ENCODE measurements at places on chromosomes 2 and 18.

GRCh38 chr2:200077210-200077650 is 121.8 kb downstream of the MAIP1 start:
- DNase-seq = peak; percentile 73

GRCh38 chr18:11872479-11873136 is 21.4 kb downstream of the CHMP1B start:
- DNase-seq = peak; percentile 43

- DNase-seq = no peak
Measured at GRCh38 chr2:164458792-164459191, 162.5 kb downstream of the GRB14 start.

DNA sequence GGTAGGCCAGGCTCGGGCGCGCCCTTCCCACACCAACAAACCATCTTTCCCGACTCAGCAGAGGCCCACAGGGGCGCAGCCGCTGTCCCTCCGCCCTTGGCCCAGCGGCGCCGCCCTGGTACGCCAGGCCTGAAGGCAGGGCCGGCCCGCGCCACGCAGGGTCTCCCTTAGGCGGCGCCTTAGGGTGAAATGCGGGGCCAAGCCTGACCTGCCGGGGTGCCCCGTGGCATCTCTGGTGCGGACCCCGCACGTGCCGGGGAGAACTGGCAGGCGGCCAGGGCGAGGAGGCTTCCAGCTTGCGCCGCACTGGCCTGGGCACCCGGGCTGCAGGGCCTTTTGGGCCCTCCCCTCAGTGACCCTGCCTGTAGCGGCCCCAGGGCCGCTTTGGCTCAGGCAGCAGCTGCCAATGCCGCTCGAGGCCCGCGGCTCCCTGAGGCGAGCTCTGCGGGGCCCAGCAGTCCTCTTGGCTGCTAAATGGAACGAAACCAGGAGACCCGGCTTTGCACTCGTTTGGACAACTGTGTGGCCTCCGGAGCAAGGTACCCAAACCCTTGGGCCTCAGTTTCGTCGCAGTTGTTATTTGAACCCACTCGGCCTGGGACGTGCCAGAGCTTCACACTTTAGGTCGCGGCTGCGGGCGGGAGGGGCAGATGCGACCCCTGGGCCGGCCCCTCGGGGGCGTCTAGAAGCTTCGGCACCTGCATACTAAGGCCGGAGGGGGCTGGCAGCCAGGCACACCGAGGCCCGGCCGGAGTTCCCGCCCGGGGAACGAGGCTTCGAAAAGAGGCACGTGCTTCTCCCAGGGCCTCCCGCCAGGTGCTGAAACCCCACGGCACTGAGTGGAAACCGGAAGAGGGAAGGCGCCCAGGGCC is 8.5 kb downstream of the OTX1 start:
- DNase-seq = no peak

DNA sequence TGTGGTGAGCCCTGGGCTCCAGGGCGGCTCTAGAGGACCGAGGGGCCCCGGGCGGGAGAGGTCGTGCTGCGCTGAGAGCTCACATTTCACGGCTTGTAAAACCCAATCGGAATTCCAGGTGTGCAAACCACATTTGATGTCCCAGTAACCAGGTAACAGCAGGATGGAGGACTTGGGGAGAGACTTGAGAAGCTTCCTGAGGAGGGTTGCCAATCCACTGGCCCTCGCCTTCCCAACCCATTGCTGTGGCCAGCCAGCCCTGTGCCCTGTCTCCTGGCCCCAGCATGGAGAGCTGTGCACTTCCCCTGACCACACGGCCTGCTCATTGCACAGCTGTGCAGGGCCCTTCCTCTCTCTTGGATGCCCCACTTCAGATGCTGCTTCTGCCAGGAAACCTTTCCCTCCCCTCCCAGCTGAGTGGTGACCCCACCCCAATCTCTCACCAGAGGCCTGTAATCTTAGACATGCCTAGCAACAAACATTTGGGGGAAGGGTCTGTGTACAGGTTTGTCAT is 39.6 kb downstream of the ASB1 start:
- no peak for DNase-seq

GRCh38 chr2:37894047-37894446 is 31.0 kb upstream of the RMDN2 start:
- no peak for DNase-seq

GRCh38 chr2:14558335-14558919 is 74.1 kb upstream of the LRATD1 start:
- DNase-seq = no peak

GRCh38 chr2:18630101-18630500 is 40.7 kb upstream of the NT5C1B start:
- DNase-seq = peak; percentile 82

DNA sequence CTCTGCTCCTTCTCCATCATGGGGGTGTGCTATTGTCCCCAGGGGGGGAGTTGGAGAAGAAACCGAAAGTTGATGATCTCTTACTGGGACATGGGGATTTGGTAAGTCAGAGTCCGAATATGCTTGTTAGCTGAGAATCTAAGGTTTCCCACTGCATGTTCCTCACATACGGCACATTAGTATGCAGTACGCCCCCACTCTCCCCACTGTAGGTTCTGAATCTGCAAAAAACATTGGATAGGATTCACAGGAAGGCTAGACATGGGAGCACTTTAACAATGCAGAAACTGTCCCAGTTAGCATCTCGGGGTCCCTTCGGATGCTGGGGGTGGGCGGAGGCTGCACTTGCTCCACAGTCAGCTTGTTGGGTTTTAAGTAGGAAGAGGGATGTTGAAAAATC is 102.3 kb downstream of the STPG4 start:
- no peak for DNase-seq

- no peak for DNase-seq
Measured at GRCh38 chr2:151792589-151792988, 35.6 kb downstream of the ARL5A start.

DNA sequence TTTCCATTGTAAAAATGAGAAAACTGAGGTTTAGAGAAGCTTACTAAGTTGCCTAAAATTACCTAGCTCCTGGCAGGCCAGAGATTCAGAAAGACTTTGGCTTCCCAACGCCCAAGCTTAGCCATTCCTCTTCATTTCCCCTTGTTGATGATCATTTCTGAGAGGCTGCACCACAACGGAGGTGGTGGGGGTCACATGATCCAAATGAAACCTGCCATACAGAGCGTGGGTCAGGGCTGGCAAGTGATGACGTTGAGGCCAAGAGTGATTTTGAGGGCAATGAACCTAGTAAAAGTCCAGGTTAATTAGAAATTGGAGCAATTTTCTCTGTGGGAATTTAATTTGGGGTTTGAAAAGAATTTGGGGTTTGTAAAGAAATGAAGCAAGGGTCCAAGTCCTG is 109.9 kb downstream of the TMEM182 start:
- DNase-seq = no peak

DNA sequence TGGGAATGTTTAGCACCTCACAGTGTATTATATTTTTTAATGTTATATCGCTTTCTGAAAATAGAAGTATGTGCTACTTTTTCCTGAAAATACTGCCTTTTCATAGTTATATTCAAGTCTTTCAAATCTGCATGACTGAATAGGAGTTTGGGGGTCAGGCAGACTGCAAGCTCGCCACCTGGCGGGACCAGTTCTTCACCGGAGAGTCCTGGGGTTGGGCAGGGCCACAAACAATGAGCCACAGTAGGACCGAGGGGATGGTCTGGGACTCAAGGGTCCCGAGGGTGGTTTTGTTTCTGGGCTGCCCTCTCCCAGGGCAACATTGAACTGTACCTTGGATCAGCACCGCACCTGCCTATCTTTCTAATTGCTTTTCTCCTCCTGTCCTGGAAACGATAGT is 70.6 kb downstream of the VWA3B start:
- no peak for DNase-seq

- no peak for DNase-seq
Measured at GRCh38 chr18:75114231-75114764, 94.6 kb downstream of the PTGR3 start.

GRCh38 chr2:211798868-211799267 is 739.7 kb downstream of the ERBB4 start:
- no peak for DNase-seq

DNA sequence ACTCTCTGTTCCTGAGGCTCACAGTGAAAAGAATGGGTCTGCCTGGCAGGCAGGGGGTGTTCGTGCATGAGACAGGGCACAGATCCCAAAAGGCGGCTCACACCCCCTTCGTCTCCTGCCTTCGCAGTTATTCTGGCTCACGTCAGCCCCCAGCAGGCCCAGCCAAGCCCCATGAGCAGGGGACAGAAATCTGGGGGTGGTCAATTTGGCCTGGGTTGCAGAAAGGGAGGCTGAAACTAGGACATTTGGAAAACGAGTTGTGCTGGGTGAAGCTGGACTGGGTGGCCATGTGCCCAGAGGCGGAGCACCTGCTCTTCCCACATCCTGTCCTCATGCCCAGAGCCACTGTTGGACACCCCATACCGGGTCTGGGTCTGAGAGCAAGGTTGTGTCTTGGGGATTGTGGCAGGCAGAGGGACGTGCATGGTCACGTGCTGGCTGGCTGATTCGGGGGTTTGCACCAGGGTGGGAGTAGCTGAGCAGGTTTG is 99.0 kb upstream of the MCFD2 start:
- DNase-seq = peak; percentile 20

DNA sequence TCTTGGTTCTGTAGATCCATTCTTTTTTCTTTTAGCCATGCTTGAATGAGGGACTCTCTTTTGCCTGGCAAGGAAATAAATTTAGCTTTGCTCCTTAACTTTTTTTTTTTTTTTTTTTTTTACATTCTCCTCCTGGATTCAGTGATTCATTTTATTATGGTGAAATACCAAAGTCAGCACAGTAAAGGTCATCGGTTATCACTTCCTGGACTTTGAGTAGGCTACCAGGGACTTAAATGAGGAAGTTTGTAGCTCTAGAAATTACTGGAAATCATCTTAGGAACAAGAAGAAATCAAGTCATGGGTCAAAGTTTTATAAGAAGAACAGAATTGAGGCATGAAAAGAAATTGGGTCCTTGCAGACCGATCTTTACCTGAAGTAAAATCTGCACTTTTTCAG is 75.0 kb downstream of the SOCS6 start:
- peak; percentile 74 for DNase-seq

DNA sequence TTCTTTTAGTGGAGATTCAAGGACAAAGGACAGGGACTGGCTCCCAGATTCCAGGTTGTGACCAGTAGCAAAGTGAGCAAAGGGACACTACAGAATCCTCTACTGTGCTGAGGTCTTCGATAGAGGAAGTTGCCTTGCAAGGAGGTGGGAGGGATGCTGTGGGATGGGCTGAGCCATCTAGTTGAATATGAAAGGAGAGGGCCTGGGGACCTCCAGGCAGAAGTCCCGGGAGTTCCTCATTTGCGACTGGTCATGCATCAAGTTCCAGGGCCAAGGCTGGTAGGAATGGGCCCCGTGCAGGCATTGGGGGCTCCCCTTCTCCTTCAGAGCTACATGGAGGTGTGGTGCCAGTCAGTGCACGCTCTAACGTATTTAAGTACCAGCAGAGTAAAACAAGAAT is 12.6 kb upstream of the PROM2 start:
- no peak for DNase-seq

DNA sequence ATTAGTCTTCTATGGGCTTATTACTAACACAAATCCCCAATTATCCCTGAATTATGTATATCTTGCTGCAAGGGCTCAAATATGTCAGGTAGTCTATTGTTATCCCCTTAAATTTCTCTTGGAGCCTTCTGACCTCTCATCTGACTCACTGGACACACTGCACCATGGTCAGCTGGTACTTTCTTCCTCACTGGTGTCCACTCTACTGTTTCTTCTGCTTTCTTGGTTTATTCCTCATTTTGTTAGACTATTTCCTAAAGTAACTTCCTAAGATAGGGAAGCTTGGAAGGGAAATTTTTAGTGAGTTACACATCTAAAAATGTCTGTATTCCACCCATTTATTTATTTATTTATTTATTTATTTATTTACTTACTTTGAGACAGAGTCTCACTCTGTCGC is 26.5 kb downstream of the WDR35 start:
- no peak for DNase-seq

GRCh38 chr2:45469314-45470099 is 141.6 kb downstream of the SRBD1 start:
- no peak for DNase-seq

- peak; percentile 6 for DNase-seq
Measured at GRCh38 chr2:71505086-71505769, 51.9 kb downstream of the DYSF start.

DNA sequence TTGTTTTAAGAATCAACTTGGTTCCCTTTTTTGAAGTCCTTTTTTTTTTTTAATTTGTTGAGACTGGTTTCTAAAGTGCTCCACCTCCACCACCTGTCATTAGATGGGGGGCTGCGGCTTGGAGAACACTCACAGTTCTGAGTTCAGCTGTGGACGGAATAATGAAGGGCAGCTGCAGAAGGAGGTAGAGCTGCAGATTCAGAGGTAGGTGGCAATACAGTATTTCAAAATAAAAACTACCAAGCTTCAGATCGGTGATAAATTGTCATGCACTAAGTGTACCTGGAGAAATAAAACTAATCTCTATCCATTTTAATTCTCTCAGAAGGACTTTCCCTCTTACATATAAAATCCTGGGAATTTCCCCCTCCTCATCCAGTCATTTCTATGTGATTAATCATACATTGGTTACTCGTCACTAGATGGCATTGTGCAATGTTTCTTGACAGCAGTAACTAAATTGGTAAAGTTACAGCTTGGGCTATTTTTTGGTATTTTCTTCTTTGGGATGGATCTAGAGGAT is 81.1 kb upstream of the SLC39A10 start:
- peak; percentile 92 for DNase-seq

GRCh38 chr2:65545837-65546805 is 113.7 kb upstream of the SPRED2 start:
- DNase-seq = peak; percentile 68

Measured in EH (cell line).